ENCODE measurements at places on chromosomes 1 and 21.
A peak's percentile ranks its signal among the peaks of the same experiment; 100 is the strongest.

DNA sequence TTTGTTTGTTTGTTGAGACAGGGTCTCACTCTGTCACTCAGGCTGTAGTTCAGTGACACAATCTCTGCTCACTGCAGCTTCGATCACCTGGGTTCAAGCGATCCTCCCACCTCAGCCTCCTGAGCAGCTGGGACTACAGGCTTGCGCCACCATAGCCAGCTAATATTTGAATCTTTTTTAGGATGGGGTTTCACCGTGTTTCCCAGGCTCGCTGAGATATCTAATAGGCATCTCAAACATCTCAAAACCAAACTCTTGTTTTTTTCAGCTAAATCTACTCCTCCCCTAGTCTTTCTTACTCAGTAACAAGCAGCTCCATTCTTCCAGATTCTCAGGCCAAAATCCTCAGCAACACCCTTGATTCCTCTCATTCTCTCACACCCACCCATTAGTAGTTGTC is 22.0 kb upstream of the SRRM1 start:
- DNase-seq = no peak

GRCh38 chr1:167601442-167602383 is 28.3 kb upstream of the RCSD1 start:
- DNase-seq = no peak

- no peak for DNase-seq
Measured at GRCh38 chr21:45776971-45777370, 133.4 kb downstream of the PCBP3 start.

GRCh38 chr1:177864538-177865305 is 105.1 kb downstream of the SEC16B start:
- no peak for DNase-seq

DNA sequence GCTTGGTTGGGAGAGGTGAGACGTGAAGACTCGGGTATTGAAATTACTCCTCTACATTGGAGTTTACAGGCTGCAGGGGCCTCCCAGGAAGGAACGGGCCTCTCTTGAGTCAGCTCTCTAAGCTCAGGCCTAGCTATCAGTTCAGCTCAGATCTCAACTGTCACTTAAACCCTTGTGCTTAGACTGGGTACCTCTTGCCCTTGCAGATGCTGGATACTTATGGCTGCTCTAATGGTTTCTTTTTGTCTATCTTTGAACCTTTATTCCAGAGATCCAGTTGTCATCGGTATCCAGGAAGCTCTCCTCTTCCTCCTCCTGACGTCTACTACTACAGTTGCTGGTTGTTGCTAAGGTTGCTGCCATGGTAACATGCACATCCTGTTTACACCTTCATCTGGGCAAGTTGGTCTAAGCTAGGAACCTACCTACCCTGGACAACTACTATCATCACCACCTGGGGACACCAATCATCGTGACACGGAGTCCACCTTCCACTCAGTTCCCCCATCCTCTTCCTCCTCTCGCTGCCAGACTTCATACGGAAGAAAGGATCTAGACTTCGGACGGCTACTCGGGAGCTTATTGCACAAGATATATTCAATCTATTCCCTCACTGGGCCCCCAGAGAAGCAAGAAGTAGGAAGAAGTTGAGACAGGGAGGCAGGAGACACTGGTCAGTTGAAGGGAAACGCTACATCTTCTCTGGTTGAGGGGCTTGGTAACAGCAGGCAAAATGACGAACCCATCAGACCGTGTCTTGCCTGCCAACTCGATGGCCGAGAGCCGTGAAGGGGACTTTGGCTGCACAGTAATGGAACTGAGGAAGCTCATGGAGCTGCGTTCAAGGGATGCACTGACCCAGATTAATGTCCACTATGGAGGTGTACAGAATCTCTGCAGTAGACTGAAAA is 56.1 kb downstream of the ATP2B4 start:
- DNase-seq = no peak

- DNase-seq = no peak
Measured at GRCh38 chr1:111921948-111922347, 67.5 kb downstream of the KCND3 start.

DNA sequence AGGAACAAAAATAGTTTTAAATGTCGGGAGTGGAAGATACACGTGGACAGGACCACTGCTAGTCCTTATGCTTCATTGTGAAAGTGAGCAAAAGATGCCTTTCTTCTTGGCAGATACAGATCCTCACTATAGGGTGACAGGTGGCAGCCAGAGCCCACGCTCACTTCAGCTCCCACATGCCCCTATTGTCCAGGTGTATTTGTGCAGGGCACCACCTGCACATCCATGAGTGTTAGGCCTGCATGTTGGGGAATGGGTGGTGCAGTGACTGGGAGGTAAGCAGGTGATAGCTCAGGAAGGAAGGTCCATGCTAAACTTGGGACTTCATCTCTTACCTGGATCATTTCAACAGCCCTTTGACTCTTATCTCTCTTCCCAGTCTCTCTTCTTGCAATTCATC is 27.4 kb downstream of the SLC5A9 start:
- DNase-seq = no peak

GRCh38 chr1:65840683-65841082 is 48.0 kb downstream of the PDE4B start:
- DNase-seq = no peak

GRCh38 chr1:111471012-111471411 is 2.8 kb upstream of the C1orf162 start:
- DNase-seq = peak; percentile 45

DNA sequence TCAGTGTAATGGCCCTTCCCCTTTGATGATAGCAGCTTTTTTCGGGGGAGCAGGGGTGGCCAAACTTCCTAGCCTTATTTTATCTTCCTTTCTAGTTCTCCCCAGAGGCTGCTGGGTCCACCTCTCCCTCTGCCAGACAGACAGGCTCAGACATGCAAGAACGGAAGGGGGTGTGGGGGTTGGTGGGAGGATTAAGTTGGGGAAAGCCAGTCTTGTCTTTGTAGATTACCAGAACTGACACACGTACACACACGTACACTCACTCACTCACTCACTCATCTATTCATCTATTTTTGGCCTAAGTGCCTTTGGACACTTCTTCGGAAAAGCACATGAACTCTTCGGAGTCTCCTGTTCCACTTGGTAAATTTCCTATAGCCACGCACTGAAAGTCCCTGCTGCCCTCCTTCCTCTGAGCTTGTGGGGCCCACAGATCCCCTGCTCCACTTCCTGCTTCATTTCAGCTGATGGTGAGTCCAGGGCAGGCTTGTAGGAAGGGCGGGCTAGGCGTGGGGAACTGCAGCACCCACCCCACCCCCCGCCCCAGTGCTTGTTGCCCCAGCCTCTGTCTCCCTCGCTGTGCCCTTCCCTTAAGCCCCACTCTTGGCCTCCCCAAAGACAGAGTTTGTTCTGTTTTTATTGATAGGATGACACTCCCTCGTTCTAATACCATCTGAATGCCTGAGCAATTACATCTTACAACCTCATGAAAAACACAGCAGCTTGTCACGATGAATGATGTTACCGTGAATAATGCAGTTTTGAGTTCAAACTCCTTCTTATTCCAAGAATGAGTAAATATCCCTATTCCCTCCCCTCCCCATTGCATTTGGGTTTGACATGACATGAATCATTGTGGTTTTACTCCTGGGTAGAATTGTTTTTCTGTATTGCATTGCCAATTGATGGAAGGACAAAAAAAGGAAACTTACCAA is 60.7 kb upstream of the ATP5PO start:
- no peak for DNase-seq

DNA sequence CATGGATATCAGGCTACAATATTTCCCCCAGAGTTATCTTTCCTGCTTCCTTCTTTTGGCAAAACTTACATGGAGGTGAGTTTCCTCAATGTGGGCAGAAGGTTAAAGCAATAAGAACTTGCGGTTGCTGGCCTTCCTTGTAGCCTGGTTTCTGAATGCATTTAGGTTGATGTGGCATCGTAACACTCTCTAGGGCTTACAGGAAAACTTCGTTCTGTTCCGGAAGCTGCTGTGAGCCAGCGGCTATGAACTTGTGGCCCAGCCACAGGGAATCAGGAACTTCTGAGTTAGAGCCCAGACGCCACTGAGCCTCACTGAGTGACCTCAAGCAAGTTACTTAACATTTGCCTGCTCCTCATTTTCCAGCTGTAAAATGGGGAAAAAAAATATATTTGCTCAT is 623.4 kb upstream of the ADAMTS5 start:
- DNase-seq = no peak

DNA sequence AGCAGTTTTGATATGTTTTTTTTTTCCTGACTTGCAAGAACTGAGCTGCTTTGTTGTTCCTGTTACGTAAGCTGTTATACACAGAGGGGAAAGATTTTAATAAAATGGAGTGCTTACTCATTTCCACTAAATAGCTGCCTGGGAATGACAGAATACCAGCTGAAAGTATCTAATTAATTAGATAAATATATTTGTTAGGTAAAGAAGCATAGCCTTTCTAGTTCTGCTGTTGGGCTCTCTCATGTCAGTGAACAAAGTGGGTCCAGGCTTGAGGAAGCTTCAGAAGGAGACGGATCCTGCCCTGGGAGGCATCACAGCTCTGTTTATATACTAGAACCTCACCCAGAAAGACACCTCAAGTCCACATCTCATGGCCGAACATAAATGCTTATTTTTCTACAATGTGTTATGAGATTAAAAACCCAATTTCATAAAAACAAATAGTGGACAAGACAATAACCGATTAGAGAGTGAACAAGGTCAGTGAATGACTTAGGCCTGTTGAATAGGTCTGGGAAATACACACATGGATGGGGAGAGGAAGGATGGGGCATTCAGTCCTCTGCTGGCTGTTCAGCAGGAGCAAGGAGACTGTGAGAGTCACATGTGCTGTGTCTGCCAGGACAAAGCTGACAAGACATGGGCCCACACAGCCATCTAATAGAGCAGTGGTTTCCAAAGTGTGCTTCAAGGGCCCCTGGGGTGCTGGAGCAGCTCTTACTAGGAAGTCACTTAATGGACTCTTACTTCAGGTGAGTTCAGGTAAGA is 20.6 kb downstream of the TRAF5 start:
- no peak for DNase-seq

DNA sequence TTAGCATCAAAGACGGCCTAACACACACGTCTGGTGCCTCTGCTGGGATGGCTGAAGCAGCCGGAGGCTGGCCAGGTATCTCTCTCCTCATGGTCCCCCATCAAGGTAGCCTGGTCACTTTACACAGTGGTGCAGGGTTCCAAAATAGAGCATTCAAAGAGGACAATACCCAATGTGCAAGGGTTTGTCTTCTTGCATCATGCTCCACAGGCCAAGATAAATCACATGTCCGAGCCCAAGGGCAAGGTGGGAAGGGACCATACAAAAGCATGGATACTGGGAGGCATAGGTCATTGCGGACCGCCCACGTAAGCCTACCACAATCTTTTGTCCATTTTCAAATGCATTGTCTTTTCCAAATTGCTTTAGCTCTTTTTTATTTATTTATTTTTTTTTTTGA is 23.8 kb upstream of the TINAGL1 start:
- no peak for DNase-seq

GRCh38 chr1:104467590-104467989 is 717.9 kb downstream of the AMY1C start:
- DNase-seq = no peak
